ENCODE measurements at places on chromosomes 2 and 18. TPM values are rescaled to one million over a fixed set of nuclear protein-coding genes. Genes with fewer than 3 reads are reported as not detected.

GRCh38 chr2:23801396-23801795 is 125.5 kb downstream of the ATAD2B start:
- DNase-seq, result peak; percentile 52

Gene RNF144A
- total RNA-seq, result 0.94 TPM

GRCh38 chr18:54191352-54191751 is 33.1 kb downstream of the MBD2 start:
- DNase-seq, result peak; percentile 84

GRCh38 chr2:135144343-135144742 is 92.3 kb downstream of the RAB3GAP1 start:
- DNase-seq, result no peak

GRCh38 chr2:123723706-123724105 is 301.4 kb upstream of the CNTNAP5 start:
- no peak for DNase-seq

- DNase-seq, result no peak
Observed at GRCh38 chr2:239990966-239991365, 34.2 kb downstream of the NDUFA10 start.

DNA sequence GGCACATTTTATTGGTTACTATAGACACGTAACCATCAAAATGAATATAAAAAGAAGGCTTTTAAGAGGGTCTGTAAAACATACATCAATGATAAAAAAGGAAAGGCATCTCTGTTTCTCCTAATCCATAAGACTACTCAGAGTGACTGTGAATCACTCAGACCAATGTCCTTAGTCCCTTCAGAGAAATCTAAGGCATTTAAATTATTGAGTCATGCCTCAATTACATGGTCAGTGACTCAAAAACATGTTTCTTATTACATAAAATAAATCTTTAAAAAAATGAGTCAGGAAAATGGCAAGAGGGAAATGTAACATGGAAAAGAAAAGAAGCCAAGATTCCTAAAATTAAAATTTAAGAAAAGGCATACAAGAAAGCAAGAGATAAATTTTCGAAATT is 146.6 kb downstream of the ERBB4 start:
- no peak for DNase-seq

Gene NTSR2
- total RNA-seq, result not detected

Gene LBX2
- total RNA-seq, result 0.76 TPM

DNA sequence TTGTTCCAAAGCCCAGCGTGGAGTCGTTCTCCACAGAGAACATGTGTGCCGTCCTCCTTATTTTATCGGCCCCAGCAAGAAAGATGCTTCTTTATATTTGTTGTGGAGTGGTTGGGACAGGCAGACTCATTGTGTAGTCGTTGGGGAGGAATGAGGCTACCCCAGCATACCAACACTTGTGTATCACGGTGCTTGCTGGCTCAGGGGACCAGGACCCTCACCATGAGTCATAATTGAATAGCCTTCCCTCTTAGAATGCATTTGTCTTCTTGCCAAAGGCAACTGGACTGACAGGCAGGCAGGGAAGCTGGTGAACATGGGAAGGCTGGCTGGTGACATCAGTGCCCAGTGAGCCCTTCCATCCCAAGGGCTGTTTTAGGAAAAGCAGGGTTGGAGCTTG is 4.7 kb downstream of the CAPN10 start:
- no peak for DNase-seq

DNA sequence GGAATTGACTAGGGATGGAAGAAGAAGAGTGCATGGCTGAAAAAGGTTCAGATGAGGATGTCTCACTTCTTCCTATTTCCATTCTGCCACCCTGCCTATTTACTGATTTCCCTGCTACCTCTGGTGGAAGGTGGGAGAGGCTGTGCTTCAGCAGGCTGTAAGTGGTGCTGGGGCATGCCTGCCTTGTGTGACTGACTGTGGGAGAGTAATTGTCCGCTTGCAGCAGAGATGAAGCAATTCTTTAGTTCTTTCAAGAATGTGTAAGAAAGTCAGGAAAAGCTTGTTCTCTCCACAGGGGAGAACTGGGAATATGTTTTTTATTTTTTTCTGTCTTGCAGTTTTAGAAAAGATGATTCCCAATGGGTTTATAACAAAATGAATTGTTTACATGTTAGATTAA is 72.5 kb upstream of the NYAP2 start:
- no peak for DNase-seq

GRCh38 chr2:86770816-86771301 is 19.9 kb downstream of the CD8A start:
- DNase-seq, result no peak

Gene DUSP11
- total RNA-seq, result 24.1 TPM

DNA sequence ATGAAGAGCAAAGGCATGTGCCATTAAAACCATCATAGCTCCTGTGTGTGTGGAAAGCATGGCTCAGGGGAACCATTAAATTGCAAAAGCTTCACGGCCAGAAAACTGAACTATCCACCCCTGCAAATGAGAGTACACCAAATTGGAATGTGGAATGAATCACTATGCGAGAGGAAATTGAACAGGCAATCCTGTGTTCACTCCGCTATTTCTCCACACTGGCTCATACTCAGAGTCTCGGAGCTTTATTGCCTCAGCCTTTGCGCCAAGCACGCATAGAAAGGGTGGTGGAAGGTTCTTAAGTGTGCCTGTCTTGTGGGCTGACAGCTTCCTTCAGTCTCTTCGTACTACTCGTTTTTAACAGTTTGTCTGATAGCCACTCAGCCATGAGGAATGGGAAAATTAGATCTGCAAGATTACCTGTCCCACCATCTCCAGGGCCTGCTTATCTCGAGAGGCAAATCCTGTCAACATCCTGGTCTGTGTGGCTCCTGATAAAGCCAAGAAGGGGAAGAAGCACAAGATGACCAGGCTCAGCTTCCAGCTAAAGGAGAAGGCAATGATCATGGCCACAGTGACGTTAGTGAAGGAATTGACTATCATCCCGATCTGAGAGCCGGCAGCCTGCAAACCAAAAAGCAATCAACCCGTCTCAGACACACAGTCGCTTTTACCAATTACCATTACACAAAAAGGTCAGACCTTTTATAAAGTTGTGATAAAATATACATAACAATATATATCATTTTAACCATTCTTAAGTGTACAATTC is 34.9 kb downstream of the G6PC2 start:
- no peak for DNase-seq

Gene FIGN
- 3.1 TPM for total RNA-seq

DNA sequence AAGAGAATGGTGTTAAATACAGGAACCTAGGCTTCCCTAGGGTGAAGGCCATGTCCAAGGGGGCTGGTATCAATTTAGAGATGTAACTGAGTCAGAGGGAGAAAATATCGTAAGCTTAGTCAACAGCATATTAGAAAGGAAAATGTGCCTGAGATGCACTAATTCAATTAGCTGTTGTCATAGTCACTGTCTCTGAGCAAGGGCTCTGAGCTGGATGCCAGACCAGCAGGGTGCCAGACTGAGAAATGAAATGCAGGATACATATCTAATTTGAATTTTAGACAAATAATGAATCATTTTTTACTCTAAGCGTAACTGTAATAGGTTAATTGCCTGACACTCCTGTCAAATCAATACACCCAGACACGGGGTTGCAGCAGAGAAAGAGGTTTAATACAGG is 11.4 kb upstream of the SLC35F6 start:
- no peak for DNase-seq

Gene DES
- 0.60 TPM for total RNA-seq

DNA sequence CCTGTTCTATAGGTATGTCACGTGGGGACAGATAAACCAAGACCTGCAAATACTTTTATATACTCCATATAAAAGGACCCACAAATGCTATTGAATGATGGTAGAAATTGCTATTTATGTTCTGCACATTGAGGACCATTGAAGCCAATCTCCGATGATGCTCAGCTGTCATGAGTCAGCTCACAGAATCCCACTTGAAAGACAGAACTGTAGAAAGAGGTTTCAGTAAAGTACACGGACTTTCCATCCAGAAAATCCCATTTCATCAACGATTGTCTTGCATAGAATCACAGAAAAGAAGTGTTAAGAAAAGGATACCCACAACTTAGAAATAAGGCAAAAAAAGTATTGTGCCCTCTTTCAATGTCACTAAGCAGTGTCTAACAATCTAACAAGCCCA is 169.0 kb upstream of the COPS8 start:
- no peak for DNase-seq

Gene SAG
- total RNA-seq, result not detected

DNA sequence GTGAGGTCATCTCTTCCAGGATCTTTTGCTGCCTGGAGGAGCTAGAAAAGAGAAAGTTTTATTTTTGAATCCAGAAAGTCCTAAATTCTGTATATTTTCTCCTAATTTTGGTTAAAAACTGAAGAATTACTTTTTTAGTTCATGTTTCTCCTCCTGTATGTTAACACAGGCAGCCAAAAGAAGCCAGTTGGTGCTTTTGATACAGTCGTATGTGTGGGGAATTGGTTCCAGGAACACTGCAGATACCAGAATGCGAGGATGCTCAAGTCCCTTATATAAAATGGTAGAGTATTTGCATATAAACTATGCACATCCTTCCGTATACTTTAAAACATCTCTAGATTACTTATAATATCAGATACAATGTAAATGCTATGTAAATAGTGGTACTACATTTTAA is 22.6 kb upstream of the ADAM23 start:
- DNase-seq, result no peak

Gene TXNDC2
- 0.11 TPM for total RNA-seq

DNA sequence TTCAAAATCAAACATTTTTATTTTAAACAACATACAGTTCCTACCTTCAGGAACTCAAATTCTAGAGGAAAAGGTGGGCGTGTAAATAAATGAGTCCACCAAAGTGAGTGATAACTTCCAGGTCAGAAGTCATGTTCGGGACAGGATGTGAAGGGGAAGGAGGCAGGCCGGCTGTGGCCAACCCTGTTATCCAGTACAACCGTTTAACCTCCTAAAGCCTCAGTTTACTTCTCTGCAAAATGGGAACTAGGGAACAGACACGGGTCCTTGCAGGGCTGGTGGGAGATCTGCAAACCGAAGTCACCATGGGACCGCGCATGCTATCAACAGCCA is 373 bp downstream of the EIPR1 start:
- no peak for DNase-seq

Gene GPR155
- total RNA-seq, result 0.18 TPM

DNA sequence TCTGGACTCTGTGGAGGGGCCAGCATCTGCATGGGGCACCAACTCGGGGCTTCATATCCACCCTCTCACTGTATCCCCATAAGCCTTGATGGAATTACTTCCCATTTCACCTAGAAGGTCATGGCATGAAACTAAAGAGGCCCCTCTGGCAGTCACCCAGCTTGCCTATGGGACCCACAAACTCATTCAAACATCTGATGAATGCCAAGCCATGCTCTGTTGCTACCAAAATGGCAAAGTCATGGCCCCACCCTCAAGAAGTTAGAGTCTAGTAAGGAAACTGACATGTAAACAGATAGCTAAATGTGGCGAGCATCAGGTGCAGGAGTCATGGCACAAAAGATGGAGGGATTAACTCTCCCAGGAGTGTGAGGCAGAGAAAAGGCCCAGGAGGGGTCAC is 14.5 kb downstream of the CYB5A start:
- no peak for DNase-seq

GRCh38 chr2:10499911-10500521 is 51.9 kb upstream of the ODC1 start:
- DNase-seq, result no peak

GRCh38 chr18:26791676-26792075 is 73.8 kb downstream of the AQP4 start:
- no peak for DNase-seq

DNA sequence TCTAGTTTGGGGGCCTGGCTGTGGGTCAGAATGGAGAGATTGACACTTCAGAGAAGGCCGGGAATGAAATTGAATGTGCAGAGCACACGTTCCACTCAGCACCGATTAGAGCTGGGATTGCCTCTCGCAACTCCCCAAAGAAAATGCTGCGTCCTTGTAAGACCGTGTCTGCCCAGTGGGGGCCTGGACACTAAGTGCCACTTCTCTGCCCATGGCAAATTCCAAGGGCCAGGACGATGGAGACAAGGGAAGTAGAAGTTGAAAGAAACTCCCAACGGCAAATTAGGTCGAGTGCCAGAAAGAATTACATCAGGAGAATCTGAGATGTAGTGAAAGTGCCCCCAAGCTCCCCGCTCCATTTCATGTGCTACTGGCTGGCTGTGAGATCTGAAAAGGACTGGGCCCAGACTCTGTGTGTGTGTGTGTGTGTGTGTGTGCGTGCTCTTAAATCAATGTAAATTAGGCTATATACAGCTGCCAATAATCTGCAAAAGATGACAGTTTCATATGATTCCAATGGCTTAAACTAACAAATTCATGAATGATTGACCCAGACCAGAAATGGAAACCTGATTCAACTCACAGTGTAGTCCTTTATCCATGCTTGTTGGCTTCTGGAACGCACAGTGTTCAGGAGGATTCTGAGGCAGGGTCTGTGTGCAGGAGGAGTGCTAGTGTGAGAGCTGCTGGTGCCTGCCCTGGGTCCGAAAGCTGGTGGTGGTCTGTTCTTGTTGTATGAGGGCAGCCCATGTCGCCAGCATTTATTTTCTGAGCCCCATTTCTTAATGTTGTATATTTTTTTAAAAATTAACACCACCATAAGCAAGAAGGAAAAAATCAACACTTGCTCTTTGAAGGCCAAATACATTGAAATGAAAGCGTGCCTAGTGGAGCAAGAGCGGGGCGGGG is 234.3 kb downstream of the AGAP1 start:
- no peak for DNase-seq

- DNase-seq, result no peak
Observed at GRCh38 chr2:127347734-127348392, 39.9 kb downstream of the MAP3K2 start.

DNA sequence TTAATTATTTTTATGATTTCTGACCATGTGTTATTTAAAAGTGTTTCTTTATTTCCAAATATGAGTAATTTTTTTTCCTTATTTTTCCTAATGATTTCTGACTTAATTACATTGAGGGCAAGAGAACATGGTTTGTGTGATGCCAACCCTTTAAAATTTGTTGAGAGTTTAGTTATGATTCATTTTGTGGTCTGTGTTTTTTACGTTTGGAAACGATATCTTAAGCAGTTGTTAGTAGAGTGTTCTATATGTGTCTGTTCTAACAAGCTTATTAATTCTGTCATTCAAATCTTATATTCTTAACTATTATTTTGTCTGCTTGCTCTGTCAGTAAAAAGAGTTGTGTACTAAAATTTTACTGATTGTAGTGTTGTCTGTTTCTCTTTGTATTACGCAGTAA is 15.0 kb downstream of the NAB1 start:
- no peak for DNase-seq

GRCh38 chr2:113167115-113167932 is 6.4 kb upstream of the PSD4 start:
- DNase-seq, result no peak

DNA sequence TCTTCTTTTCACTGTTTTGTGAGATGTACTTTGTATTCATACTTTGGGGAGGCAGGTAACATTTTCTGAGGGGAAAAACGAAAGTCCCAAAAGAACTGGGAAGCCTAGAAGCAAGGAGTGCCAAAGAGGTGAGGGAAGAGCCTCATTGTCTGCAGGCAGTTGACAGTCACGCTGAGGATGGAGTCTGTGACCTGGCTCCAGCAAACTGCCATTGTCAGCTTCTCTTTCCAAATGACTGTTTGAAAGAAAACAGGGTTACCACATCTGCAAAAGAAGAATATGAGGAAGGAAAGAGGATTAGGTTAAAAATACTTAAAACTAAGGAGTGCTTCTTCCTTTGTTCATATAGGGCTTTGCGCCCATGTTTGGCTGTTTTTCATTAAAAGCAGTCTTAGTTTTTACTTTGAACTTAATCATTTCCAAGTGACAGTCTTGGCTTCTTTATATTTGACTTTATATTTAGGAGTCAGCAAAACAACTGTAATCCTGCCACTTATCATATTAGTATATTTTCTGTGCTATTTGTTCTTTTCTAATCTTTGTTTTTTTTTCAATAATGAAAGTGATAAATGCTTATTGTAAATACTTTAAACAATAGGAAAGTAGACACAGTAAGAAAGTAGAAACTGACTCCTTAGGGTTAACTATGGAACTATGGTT is 35.0 kb downstream of the CERS6 start:
- no peak for DNase-seq

Measured in PC-9 (cell line).